ENCODE measurements at places on chromosomes 3 and 15.
A peak's percentile ranks its signal among the peaks of the same experiment; 100 is the strongest.

DNA sequence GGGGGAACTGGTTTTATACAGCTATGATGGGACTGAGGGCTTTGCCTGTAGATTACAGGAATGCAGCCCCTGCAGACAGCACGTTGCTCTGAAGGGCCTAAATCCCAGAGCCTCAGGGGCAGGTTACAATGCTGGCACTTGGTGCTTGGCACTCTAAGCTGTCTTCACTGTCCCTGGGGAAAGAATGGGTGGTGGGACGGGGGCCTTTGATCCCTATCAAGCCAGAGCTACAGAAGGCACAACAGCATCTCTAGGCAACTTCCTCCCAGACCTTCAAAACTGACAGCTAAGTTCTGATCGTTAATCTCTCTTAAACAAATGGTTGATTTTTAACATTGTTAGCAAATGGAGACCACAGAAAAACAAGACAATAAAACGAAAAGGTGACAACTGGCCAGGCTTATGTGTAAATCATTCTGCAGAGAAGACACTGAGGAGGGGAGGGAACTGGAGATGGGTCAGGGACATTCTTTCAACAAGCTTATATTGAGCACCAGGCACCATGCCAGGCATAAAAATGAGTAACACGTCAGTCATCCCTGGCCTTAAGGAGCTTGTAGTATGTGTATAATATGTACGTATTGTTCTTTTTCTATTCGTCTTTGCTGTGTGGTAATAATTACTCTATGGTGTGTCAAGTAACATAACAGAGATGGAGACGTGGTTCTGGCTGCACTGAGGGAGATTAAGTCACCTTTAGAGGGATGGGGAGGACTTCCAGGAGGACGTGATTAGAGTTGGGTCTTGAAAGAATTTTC lies 49.1 kb downstream of the CA12 start:
- no peak for DNase-seq

DNA sequence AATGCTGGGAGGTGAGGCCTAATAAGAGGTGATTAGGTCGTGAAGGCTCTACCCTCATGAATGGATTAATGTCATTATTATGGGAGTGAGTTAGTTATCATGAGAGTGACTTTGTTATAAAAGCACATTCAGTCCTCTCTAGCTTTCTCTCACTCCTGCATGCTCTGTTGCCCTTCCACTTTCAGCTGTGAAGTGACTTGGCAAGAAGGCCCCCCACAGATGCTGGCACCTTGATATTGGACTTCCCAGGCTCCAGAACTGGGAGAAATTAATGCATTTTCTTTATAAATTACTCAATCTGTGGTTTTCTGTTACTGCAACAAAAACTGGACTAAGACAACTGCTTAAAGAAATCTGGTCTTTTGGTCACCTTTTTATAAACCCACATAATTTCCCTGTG lies 144.3 kb downstream of the FBN1 start:
- DNase-seq, result no peak

- no peak for DNase-seq
Measured at GRCh38 chr3:179660872-179661271, 8.0 kb downstream of the USP13 start.

- DNase-seq, result peak; percentile 56
Measured at GRCh38 chr3:45950686-45951600, 7.7 kb downstream of the CXCR6 start.

DNA sequence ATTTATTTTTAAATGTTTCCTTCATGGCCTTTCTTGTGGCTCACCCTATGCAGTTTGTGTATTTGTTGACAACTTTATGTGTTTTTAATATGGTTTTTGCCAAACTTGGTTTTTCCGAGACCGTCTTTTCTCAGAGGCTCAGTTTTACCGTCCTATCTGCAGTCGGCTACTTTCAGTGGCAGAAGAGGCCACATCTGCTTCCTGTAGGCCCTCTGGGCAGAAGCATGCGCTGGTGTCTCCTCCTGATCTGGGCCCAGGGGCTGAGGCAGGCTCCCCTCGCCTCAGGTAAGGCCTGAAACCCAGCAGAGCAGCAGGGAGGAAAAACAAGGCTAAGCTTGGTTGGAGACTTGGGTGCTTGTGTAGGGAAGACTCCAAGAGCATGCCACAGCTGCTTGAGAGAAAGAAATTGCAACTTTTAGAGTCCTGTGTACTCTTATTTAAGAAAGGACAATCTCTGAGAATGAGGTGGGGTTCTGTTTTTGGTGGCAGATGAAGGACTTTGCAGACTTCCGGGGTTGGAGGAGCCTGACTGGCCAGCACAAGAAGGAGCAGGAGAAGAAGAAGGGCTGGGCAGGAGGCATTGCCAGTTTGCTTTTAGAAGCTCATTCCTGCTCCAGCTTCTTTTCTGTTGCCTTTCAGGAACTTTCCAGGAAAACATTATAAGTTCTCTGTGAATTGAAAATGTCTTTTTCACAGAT lies at the start of gene TIGIT:
Gene TIGIT (plus strand): TSS at position 191 of the 698 bp plus-strand sequence. CDS start 34 bp downstream, at position 225.
- DNase-seq, result no peak

GRCh38 chr3:191358929-191359328 lies 28.6 kb upstream of the UTS2B start:
- DNase-seq, result no peak

DNA sequence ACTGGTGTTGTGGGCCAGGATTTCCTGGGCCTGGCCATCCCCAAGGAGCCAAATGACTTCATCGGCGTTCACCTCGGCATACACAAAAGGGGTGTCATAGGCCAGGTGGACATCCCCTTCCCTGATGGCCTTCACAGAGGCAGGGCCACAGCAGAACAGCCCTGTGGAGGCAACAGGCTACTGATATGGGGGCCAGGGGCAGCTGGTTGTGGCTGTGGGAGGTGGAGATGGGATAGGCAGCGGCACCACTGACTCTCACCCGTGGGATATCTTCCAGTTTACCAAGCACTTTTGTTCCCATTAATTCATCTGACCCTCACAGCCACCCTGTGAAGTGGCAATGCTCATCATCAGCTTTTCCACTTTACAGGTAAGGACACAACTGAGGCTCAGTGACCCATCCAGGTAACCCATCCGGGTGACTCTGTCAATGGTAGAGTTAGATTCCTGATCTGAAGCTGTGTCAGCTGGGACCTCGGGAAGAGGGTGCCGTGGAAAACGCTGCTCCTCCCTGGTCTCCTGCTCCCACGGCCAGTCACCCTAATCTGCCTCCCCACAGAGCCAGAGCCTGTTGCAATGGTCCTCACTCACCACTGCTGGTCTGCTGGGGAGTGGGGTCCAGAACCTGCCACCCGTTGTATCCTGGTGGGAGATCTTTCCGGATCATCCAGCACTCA lies 15.3 kb upstream of the TGM5 start:
- no peak for DNase-seq

DNA sequence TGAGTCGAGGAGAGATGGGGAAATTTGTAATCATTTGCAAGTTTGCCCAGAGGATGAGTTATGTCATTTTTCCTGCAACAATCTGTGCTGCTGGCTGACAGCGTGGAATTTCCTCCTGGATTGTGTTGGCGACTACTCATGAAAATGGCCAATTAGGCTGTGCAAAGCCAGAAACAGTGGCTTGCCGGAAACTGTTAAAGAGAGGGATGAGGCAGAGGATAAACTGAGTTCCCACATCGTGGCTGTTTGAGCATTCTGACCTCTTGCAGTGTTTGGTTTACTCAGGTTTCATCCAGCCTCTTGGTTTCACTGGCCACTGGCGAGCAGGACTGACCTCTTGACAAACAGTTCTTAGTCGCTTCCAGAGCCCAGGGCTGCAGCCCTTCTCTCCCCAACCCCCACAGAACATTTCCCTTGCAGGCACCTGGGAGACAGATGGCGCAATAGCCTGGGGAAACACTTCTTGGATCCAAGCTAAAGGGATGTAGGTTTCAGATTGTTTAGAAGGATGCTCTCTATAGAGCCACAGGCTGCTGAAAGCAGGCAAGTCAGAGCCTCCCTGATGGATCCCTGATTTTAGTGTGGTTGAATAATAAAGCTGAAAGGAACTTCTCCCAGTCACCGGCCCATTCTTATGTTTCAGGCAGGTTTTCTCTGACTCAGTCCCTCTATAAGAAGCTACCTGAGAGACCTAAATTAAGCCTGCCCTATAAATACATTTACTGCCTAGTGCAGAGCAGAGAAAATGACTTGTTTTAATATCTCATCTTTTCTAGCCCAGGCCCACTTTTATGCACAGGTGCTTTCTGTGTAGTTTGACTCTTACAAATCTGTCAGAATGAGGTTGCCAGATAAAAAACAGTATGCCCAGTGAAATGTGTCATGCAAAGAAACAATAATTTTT lies 92.8 kb upstream of the UBE2E1 start:
- DNase-seq, result no peak

DNA sequence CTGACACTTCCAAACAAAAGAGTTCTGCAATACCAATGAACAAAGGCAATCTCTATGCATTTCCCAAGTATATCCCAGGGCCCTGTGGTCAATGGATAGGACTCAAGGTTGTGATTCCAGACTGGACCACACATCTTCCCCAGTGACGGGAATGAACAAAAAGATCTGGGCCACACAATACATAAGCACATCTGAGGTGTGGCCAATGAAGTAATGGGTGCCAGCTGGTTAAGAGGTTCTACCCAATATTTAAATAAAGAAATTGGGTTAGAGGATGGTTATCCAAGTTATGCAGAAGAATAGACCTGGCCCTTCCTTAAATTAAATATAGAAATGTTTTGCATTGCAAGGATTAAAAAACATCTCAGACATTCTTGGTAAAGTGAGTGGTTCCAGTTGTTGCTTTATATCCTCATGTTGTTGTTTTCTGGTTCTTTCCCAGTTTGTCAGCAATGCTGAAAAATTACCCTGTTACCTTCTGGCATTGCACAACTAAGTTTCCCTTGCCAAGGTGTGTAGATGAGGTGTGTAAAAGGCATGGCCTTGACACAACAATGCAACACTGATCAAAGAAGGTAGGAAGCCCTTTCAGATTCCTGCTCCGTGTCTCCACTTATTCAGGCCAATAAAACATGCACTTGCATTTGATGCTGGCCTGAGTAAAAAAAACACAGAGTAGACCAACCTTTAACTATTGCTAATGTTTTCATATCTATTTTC lies 86.5 kb downstream of the PRICKLE2 start:
- no peak for DNase-seq

DNA sequence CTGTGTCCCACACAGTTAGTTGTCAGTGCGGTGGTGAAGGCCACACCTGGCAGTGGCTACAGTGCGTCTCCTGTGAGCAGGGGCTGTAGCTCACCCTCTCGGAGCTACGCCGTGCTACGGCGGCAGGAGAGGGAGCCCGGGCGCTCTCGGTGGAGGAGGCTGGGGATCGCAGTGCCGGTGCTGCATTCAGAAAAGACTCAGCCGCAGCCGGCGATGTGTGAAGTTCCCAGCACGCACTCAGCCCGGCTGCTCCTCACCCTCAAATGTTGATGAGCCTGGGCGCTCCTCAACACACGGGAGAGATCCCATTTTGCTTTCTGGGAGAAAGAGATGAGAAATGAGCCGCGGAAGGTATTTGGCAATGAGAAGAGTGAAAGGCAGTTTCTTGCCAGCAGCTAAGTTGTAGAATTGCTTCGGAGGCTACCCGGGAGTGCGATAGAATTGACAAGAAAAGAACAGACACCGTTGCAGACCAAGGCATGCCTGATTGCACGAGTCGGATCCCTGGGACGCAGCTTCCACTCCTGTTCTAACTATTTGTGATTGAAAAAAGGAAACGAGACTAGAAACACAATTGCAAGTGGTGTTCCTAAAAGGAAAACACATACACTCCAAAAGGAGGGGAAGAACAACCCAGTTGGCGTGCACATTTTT lies at the start of gene UNC13C:
Gene UNC13C (plus strand): TSS at position 189 of the 654 bp plus-strand sequence. CDS start 34,463 bp downstream, outside the sequence.
- no peak for DNase-seq

- DNase-seq, result no peak
Measured at GRCh38 chr3:188539631-188540194, 385.8 kb downstream of the LPP start.

- DNase-seq, result peak; percentile 62
Measured at GRCh38 chr15:75647370-75648155, at the start of gene SNX33. SNX33 (plus strand) TSS chr15:75647912; CDS start chr15:75649103, 1,191 bp downstream.

GRCh38 chr3:49171119-49171774 lies at the start of gene KLHDC8B:
KLHDC8B (plus strand) TSS chr3:49171598; CDS start chr3:49172770, 1,172 bp downstream.
- peak; percentile 62 for DNase-seq

DNA sequence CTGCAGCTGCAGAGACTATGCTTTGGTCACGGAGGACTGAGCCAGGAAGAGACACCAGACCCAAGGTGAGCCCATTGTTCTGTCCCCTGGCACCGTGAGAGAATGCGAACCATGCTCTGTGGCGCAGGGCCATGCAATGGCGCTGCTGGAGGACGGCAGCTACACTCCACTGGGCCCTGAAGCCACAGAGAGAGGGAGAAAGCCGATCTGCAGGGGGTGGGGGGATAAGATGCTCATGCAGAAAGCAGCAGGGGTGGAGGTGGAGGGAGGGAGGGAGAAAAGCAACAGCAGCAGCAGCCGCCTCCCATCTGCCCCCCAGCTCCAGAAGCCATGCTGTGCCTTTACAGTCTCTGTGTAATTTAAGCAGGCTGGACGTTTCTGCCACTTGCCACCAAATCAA lies 5.3 kb downstream of the BDH1 start:
- no peak for DNase-seq

- no peak for DNase-seq
Measured at GRCh38 chr3:20658491-20658890, 472.5 kb upstream of the SGO1 start.

DNA sequence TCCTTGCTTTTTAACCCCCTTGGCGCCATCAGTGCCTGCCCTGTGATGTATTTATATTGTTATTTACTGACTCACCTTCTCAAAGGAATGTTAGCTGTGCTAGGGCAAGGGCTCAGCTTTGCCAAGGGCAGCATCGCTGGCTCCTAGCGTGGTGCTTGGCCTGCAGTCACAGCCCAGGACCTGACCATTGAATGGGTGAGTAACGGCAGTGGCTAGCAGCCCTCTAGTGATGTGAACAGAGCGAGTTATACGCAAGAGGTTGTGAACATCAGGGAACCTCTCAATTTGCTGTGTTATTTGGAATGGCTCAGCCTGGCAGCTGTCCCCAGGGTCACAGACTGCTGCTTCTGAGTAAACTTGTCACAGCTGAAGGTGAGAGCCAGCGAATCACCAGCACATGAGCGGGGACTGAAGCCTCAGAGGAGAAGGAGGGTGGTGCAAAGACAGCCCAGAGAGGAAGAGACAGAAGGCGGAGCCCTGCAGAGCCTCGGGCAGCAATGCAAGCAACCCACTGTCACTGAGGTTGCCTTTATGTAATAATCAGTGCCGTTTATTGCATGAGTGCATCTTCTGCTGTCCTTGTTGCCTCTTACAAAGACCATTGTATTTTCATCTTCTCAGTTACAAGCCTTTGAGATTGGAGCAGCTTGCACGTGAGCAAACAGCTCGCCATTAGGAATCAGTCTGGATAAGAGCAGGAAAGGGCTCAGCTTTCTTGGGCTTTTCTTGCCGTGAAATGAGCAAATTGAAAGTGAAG lies 158.3 kb downstream of the SLCO3A1 start:
- no peak for DNase-seq

- DNase-seq, result no peak
Measured at GRCh38 chr15:62976301-62976881, 66.2 kb upstream of the TPM1 start.
